ENCODE measurements at places on chromosomes 1 and 21. TPM values are rescaled to one million over a fixed set of nuclear protein-coding genes. Genes with fewer than 3 reads are reported as not detected.
A peak's percentile ranks its signal among the peaks of the same experiment; 100 is the strongest.

GRCh38 chr1:113886417-113887401, 672 bp downstream of the BCL2L15 start:
- peak; percentile 22 for DNase-seq

DNA sequence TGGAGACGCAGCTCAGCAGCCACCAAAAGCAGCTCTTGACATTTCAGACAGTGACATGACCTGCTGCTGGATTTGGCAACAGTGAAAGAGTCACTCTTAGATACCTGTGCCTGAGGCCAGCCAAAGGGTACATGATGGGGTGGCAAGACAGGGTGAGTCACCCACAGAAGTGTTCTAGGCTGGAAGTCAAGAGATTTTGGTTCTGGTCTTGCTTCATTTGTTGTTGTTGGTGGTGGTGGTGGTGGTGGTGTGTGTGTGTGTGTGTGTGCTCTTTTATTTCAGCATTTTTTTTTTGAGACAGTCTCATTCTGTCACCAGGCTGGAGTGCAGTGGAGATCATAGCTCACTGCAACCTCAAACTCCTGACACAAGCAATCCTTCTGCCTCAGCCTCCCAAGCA, 25.8 kb downstream of the SHISAL2A start:
- DNase-seq: no peak

DNA sequence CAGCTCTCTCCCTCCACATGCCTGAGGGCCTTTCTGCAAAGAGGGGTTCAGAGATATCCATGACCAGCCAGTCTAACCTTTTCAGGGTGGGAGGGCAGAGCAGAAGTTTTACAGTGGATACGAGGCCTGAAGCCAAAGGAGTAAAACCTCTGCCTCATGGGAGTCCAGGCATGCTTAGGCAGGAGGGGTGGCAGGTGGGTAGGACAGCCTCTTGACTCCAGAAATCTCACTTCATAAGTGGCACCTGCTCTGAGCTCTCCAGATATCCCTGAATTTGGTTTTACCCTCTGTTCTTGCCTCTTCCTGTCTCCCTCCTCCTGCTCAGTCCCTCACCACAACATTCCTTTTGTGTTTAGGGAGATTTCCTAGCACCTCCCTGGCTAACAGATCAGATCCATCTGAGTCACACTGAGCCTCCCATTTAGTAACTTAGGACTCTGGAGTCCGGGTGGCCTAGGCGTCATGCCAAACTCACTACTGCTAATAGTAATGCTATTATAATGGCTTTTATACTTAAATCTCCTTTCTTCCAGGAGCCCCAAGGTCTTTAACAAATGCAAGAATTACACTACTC, 201.0 kb downstream of the HS2ST1 start:
- DNase-seq: peak; percentile 9

DNA sequence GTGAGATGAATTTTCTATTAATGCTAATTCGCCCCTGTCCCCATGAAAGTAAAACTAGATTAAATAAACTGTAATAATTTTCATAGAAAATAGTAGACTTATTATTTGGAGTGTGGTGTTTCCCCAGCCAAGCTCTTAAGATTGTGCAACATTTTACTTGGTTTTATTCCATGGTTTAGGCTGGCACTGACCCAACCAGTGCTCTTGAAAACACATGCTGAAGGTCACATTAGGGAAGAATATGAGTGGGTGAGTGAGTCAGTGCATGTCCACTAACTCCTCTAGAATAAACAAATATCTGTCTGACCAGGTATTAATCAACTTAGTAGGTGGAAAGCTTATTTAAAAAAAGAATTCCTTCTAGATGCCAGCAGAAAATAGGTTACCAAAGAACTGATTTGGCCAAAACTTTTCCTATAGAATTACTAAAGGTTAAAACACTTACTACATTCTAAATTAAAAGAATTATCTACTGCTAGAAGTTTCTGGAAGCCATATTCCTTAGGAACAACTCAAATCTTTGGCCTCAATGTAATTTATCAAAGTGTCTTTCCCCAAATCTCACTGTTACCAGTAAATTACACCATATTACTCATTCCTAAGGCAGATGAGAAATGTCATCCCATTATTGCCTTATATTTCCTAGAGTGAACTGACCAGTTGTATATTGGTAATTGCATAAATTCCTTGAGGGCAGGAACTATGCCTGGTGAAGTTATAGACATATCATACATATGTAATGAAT, 89.7 kb upstream of the RGS1 start:
- DNase-seq: peak; percentile 87

DNA sequence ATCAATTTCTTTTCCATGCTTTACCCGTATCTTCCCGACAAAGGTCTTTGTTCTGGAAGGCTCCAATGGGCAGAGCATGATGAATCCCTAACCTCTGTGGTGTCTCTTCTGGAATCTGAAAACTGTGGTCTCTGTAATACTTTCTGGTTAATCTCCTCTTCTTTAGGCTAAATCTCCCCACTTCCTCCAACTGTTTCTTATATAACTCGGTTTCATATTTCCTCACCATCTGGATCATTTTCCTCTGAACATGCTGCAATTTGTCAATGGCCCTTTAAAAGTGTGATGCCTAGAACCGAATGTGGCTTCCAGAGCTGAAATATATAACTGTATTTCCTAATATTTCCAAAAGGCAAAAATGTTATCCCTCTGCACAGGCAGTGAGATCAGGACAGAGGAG, 66.1 kb downstream of the ALG14 start:
- no peak for DNase-seq

DNA sequence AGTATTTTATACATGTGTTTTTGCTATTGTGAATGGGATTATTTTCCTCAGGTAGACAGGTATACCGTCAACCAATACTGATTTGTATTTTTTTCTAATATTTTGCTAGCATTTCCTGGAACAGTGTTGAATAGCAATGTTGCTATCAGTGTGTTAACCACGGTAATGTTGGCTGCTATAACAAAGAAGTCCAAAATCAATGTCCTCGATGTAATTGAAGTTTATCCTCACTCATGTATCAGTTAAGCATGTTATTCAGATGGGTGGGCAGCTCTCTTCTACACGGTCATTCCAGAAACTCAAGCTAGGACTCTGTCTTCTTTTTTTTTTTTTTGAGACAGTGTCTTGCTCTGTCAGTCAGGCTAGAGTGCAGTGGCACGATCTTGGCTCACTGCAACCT, 24.3 kb downstream of the DOP1B start:
- no peak for DNase-seq

DNA sequence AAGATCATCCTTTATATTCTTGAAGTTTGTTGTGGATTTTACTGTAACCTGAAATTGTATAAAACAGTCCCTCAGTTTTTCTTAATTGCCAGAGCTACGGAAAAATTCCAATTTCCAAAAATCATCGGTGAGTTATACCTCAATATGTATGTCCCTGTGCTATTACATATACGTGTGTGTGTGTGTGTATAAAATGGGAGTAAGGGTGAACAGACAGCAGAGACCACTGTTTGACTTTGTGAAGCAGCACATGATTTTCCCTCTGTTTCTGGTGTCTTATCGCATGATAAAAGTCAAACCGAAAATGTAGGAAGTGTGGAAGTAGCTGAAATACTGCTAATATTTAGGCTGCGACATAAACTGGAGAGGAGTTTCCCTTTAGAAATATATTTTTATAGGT, 1.2 kb downstream of the OR2T1 start:
- no peak for DNase-seq

The FCRL1 gene
- not detected for total RNA-seq

- no peak for DNase-seq
These were observed 45.0 kb upstream of the SLC35F3 start for GRCh38 chr1:233859446-233859845.

DNA sequence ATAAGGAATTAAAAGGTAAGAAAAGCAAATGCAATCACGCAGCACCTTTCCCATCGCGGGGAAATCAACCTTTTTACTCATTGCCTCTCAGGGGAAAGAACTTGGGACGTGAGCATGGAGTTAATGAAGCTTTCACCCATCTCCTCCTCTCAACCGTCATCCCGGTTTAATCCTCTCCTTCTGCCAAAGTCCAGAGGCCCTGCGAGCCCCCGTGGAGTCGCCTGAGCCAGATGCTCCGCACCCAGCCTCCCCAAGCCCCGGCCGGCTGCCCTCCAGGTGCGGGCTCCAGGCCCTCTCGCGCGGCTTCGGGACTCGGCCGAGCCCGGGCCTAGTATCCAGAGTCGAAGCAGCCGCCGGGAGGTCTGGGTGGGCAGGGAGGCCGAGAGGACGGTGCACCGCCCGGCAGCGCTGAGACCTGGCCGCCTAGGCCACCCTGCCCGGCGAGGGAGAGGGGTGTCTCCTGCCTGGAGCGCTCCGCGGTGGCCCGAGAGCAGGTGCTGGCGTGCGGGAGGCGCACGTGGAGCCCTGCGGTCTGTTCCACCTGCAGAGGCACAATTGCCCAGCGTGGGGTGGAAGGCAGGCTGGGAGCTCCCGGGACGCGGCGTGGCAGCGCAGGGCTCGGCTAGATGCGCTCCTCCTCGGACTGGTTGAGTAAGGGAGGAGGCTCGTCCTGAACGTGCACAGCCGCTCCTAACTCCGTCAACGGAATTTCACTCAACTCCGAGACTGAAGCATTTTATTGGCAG, 218.5 kb downstream of the SDCCAG8 start:
- no peak for DNase-seq

- no peak for DNase-seq
These were observed 4.3 kb downstream of the TAF5L start for GRCh38 chr1:229621663-229622062.

The THEM5 gene
- not detected for total RNA-seq

GRCh38 chr1:177596485-177596884, 373.4 kb downstream of the SEC16B start:
- DNase-seq: no peak

- DNase-seq: no peak
These were observed 24.9 kb upstream of the ZBTB40 start for GRCh38 chr1:22426781-22427180.

The OLIG2 gene
- total RNA-seq: not detected

DNA sequence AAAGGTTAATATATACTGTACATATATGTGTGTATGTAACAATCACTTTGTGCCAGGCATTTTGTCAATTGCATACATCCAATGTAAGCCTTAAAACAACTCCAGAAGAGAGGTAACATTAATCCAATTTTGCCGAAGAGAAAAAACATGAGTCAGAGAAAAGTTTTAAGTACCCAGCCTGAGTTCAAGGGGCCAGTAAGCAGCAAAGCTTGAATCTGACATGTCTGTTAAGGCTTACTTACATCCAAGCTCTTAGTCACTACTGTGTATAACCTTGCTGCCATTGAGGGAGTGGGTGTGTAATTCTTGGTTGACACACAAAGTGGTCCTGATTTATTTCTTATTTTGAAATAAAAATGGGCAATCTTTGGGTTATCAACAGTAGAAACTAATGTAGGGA, 360.4 kb upstream of the LYPLAL1 start:
- no peak for DNase-seq

DNA sequence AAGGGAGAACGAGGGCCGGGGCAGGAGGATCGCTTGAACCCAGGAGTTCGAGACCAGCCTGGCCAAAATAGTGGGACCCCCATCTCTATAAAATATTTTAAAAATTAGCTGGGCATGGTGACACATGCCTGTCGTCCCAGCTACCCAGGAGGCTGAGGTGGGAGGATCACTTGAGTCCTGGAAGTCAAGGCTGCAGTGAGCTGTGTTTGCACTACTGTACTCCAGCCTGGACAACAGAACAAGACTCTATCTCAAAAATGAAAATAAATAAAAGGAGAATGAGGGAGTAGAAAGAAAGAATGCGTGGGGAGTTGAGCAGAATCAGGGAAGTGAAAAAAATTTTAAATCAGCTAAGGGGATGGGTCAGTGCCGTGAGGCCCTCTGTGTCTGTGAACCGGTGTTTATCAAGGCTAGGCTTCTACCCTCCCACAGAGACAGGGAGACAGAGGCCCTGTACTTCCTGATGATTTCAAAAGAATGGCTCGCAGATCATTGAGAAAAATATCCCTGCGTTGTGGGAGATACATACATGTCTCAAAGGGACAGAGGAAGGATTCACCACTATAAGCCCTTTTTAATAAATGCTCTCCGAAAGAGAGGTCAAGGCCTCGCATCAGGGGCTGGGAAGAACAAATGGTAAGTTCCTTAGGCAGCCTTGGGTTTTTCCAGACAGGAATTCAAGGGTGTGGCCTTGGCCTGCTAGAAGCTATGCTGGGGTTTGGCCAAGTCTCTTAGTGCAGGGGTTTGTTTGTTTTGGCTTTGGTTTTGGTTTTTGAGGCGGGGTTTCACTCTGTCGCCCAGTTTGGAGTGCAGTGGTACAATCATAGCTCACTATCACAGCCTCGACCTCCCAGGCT, 20.7 kb downstream of the IL10RB start:
- DNase-seq: peak; percentile 61

DNA sequence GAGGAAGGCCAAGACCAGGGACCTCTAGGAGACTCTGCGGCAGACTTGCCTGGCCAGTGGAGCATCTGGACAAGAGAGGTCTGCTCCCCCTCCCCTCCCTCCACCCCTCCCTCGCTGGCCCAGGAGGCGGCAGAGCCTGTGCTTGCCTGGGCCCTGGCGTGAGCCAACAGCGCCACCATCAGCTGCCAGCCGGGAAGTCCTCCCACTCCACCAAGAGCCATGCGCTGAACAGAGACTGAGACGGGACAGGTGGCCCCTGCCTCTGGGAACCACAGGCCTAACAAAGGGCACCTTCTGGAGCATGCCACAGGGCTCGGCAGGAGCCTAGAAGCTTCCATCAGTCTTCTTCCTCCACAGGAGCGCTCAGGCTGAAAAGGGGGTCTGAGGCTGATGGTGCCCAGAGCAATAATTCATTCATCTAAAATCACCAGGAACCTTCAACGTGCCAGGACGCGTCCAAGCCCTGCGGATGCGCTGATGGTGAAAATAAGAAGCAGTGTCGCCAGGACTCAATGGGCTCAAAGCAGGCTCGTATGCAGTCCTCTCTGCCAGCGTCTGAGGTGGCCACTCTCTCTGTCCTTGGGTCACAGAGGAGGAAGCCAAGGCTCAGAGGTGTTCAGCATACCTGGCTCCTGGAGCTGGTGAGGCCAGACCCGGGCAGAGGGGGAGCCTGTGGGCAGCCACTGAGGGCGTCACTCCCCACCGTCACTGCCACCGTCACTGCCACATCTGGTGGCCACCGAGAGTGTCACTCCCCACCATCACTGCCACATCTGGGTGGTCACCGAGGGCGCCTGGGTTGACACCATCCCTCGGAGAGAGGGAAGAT, 161.2 kb downstream of the NPHP4 start:
- DNase-seq: no peak

- DNase-seq: no peak
These were observed 278.2 kb upstream of the C1orf105 start for GRCh38 chr1:172142324-172142723.

GRCh38 chr1:60547821-60548220, 474.3 kb upstream of the C1orf87 start:
- DNase-seq: no peak

GRCh38 chr21:24424776-24425175, 1182.5 kb downstream of the MRPL39 start:
- DNase-seq: no peak

DNA sequence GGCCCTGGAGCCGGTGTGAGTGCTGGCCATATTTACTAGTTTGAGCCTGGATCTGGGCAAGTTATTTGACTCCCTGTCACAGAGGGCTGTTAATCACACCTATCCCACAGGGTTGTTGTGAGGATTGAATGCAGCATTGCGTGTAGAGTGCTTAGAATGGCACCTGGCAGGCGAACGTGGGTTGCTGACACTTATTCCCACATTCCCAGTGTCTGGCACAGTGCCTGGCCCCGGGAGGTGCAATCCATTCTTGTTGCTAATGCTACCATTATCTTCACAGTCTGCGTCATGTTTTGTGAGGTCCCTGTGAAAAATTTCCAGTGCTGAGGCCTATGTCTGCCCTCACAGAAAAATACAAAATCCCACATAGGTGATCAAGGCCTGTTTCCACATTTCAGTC, 66.1 kb downstream of the CD2 start:
- peak; percentile 85 for DNase-seq

- DNase-seq: no peak
These were observed 14.0 kb upstream of the S100B start for GRCh38 chr21:46618738-46619379.

- no peak for DNase-seq
These were observed 81.0 kb downstream of the NOTCH2 start for GRCh38 chr1:119988306-119989062.
